ENCODE measurements at places on chromosomes 2 and 18.

DNA sequence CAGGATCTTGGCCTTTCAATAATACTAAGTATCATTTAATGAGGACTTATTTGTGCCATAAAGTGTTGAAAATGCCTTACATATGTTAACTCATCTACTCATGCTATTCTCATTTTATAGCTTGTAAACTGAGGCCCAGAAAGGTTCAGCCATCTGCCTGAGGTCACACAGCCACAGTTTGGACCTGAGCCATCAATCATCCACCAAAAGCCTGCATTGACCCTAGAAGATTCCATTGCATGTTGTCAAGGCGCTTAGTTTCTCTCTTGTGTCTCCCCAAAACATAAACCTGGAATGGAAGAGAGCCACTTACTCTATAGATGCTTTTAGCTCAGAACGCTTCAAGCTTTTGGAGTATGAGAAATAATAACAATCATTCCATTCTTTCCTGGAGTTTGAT lies 26.8 kb downstream of the NPAS2 start:
- DNase-seq, result no peak

DNA sequence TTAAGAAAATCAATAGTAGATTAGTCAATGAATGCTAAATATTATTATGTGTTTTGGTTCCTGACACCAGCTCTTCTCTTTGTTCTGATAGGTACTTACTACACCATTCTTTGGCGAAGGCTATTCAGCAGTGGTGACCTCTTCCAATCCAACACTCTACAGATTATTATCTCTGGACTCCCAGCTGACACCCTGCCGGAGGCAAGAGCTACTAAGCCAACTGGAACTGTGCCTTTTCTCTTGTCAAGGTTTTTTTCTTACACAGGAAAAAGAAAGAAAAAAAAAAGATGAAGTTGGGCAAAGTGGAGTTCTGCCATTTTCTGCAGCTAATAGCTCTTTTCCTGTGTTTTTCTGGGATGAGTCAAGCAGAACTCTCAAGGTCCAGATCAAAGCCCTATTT lies 11.7 kb downstream of the CDH7 start:
- DNase-seq, result no peak

- DNase-seq, result no peak
Observed at GRCh38 chr2:230921806-230922595, 3.0 kb downstream of the GPR55 start.

DNA sequence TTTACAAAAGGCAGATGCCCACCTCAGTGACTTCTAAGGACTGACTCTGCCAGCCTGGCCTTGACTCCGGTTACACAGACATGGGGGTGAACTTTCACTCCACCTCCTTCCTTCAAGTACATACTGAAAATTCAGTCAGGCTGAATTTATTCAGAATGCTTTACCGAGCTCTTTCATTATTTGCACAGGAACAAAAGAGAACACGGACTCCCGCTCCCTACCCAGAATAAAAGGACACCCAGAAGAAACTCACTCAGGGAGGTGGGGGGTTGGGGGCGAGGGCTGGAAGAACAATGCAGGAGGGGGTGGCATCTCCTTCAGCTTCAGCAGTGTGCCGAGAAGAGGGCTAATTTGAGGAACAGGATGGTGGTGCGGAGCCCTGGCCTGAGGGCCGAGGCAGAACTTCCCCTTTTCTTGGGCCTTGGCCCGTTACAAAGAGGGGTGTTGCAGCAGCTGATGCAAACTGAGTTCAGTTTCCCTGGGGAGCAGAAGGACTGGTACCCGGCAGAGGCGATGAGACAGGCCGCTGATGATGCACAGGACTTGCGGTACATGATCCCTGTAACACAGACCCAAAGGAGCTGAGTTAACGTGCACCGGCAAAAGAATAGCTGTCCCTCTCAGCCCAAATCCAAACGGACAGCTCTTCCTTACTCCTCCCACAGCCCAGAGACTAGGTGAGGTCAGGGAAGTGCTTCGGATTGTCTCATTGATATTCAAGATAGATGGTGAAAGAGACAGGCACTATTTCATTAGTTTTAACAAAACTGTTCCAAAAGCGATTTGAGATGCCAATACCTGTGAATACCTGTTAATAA lies 24.1 kb downstream of the LYPD1 start:
- no peak for DNase-seq

DNA sequence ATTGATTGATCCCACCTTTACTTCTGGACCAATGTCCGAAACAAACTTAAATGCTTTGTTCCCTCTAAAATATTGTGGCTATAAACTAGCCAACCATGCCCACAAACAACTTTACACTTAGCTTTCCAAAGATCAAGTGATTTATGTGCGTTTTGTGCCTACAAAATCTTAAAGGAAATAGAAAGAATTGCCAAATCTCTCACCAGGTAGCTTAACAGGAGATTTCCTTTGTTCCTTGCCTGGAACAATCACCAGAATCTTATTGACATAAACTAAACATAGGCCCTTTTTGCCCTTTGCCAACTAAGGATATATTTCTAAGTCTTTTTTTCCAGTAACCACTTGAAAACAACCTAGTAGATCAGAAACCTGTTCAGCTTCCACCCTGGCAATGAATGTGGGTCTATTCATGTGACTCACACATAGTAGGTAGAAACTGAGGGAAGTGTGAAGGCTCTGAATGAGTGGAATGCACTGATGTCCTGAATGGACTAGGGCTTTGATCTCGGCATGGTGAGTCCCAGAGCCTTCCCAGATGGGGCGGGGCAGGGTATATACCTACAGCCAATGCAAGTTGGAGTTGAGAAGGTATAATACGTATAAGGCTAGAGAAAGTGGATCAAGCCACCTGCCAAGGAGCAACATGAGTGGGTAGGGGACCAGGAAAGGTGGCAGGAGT lies 94.6 kb upstream of the PPP1CB start:
- no peak for DNase-seq

DNA sequence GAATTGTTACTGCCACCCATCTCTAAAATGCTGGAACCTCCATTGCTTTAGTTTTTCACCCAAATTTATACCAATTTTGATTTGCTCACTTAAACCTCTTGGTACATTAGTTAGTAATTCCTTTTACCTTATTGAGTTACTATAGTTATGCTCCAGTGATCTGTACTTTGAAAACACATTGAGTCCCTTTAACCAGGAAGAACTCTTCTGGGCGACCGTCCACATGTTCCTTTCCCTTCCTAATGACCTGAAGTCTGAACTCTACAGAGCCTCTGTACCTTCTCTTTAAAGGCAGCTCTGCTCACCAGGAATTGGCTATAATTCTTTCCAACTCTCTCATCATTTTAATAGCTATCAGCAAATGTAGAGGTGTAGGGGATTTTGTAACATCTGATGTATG lies 290.0 kb downstream of the NEDD4L start:
- DNase-seq, result no peak

DNA sequence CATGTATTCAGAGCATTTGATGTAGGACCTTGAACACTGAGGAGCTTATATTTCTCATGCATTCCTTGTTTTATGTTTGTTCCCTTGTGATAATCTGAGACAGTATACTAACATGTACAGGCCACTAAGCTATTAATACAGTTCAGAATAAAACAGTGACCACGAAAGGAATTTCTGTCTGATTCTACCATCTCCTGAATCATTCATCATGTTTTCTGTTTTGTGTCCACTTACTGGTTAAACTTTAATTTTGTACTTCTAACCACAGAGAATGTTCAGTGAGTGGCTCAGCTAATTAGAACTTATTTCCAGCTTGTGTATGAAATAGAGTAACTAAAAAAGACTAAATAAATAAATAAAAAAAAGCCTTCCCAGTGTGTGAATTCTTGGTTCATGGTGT lies 110.4 kb downstream of the LRP1B start:
- no peak for DNase-seq

GRCh38 chr2:61470122-61470951 lies 550 bp downstream of the USP34 start:
- peak; percentile 77 for DNase-seq

DNA sequence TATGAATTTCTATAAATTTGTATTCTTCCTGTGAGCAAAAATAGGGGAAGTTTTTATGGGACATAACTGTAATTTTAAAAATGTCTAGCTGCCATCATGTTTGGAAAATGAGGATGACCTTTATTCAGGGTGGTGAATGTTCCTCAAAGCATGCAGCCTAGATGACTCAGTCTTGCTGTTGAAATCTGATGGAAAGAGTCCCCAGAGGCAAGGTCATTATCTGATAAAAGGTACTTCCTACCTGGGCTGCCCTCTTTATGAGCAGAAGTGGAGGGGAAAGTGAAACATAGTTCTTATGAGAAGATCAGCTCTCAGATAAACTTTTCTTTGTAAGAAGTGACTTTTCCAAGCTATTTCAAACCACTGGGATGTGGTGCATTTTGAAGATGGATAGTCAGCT lies 1144.7 kb upstream of the PIK3C3 start:
- DNase-seq, result no peak

DNA sequence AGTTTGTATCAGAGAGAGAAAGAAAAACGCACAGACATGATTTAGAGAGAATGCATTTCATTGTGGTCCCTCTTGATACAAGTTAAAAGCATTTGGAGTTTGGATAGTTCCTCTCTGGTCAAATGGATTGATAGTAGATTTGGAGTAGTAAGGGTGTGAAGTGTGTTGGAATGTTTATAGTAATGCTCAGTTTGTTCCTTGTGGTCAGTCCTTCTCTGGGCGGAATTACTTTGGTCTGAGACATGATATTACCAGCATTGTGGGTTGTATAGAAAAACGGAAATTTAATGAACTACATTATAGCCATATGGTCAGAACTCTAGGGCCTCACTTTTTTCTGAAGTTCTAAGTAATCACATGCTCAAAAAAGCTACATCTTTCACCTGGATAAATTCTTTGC lies 178.9 kb downstream of the AGAP1 start:
- DNase-seq, result no peak

- no peak for DNase-seq
Observed at GRCh38 chr18:78268226-78268988, 711.2 kb upstream of the SALL3 start.

GRCh38 chr2:136207665-136208064 lies 89.7 kb upstream of the CXCR4 start:
- DNase-seq, result no peak
